Activated CD4-positive, alpha-beta T cell treated with anti-CD3 and anti-CD28 coated beads for 36 hours (primary cell): ENCODE measurements at places on chromosomes 11 and 22. TPM values are rescaled to one million over a fixed set of nuclear protein-coding genes. Genes with fewer than 3 reads are reported as not detected.

Gene TMEM121B
- total RNA-seq = 0.14 TPM

Gene GALNT18
- 8.8 TPM for total RNA-seq

- no peak for DNase-seq
- H3K36me3 ChIP-seq = no peaks in the 10 kb centered on the region
- H3K27ac ChIP-seq = no peak overlapping the region
- peaks cover 2% of the 10 kb centered on the region for H3K4me1 ChIP-seq
- H3K27me3 ChIP-seq = peaks cover 6% of the 10 kb centered on the region
- H3K4me3 ChIP-seq = no peak overlapping the region
Observed at GRCh38 chr22:22042599-22043295, 60.2 kb upstream of the TOP3B start.

Gene MUC5AC
- not detected for total RNA-seq

Gene ALKBH8
- 12.6 TPM for total RNA-seq

- no peak overlapping the region for H3K4me3 ChIP-seq
- H3K27me3 ChIP-seq = no peaks in the 10 kb centered on the region
- H3K36me3 ChIP-seq = peaks cover 48% of the 10 kb centered on the region
Observed at GRCh38 chr22:37887584-37888378, 18.3 kb upstream of the MICALL1 start.

Gene RAPSN
- total RNA-seq = not detected
